ENCODE measurements at places on chromosomes 3 and 15.

- DNase-seq, result no peak
These were observed 88.2 kb downstream of the FBN1 start for GRCh38 chr15:48557335-48557734.

DNA sequence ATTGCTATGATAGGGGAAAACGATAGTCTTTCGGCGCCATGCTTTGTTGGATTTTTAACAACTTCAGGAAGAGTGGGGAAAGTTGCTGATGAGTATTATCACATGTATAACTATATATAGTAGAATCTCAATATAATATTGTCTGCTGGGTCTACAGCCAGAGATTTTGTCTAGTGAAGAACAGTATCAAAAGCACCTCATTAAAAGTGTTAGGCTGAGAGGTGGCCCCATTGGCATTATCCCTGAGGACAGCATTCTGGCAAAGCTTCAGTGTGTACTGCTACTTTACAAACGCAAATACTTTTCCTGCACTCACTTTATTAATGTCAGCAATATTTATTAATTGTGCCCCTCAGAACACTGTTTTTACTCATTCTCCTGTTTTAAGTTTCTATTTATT lies 11.8 kb downstream of the QTRT2 start:
- DNase-seq, result no peak

DNA sequence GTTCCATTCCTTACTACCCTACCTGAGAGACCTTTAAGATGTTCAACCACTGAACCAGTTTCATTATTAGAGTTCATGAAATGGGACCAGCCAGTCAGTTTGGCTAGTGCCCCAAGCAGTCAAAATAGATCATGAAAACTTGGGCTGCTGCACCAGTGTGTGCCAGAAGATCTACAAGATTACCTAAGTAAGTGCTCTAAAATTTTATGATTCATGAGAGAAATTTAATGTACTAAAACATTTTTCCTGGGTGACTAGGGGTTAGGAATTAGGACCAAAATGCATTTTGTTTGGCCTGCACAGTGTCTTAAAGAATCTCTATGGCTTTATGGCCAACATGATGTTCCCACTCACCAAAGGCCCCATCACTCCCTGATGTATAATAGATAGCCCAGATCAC lies 214.7 kb downstream of the ATP8B4 start:
- DNase-seq, result no peak

- no peak for DNase-seq
These were observed 35.2 kb downstream of the GLB1 start for GRCh38 chr3:33061782-33062181.

- no peak for DNase-seq
These were observed 53.5 kb upstream of the LEKR1 start for GRCh38 chr3:156772588-156773206.

DNA sequence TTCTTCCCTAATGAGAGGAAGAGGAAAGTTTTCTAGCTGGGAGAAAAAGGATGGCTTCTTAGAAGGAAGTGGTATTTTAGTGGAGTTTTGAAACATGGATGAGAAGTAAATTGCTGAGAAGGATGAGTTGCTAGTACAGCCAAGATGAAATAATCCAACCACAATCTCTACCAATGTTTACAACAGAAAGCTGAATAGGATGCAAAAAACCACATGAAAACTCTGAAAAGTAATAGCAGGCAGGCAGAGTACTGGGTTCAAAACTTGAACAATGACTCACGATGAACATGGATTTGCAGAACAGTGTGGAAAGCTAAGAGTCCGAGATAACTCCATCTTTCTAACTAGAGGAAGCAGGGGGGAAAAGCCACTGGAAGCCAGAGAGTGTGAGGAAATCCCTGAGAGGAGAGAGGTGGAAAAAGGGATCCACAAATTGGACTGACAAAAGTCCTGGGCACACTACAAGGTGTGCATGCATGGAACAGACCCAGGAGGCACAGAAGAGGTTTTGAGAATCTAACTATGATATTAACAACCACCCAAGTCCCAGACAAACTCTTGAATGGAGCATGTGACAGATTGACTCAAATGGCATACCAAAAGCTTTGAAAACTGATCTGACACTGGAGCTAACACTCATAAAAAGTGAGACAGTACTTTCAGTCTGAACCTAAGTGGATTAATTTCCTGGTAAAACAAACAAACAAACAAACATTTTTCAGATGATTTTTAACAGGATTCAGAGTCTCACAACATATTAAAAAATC lies 76.7 kb downstream of the ST6GAL1 start:
- DNase-seq, result no peak

- DNase-seq, result no peak
These were observed 188.6 kb downstream of the NLGN1 start for GRCh38 chr3:173586166-173586565.
